NCI-H2227 treated with DMSO at 0.1 percent for 48 hours (cell line): ENCODE measurements at places on chromosomes 2 and 18.

GRCh38 chr2:25035537-25036220, 6.2 kb upstream of the EFR3B start:
- DNase-seq, result no peak

DNA sequence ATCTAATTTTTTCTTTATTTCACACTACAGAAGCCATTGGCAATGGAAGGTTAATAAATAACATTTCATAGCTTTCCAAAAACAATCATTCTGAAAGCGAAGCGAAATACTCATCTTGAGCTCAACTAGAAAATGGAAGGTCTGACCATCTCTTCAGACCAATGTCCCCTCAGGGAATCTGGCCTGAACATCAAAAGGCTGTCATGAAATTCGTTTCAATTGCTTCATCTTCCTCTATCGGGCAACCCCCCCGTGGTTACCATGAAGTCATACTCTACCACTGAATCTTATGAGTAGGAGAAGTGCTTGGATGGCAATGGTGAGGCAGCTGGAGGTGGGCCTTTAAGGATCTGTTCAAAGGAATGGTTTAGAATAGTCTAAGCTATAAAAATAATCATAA, 22.9 kb upstream of the CYTIP start:
- DNase-seq, result no peak

DNA sequence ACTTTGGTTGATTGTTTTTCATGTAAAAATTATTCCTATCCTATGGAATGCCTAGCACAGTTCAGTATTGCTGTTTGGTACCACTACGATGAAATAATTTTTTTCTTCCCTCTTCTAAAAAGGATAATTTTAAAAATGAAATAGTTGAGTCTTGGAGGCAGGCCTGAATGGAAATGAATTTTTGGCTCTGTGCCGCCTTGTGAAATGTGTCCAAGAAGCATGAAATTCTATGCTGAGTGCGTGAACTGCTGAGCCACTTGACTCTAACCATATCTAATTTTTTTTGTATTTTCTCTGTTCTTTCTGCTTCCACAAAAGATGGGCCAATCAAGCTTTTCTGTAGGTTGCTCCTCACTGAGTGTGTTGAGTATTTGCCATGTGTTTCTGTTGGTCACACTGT, 95.0 kb downstream of the PRPF40A start:
- DNase-seq, result no peak

GRCh38 chr18:67302043-67302442, 214.5 kb downstream of the DSEL start:
- DNase-seq, result no peak

- DNase-seq, result no peak
These were observed 230.7 kb downstream of the MYO3B start for GRCh38 chr2:170408461-170409163.

DNA sequence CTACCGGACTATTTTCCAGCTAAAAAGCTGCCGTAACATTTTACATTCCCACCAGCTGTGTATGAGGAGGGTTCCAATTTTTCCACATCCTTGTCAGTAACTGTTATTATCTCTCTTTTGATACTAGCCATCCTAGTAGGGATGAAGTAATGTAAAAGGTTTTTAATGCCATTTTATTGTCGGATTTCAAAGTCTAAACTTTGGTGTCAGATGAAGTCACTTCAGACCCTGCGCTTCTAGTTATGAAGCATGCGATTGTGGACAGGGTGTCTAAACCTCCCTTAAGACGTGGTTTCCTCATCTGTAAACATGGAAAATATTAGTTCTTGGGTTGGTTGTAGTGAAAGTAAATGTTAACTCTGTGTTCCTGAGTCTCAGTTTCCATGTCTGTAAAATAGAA, 4.7 kb downstream of the DGKD start:
- DNase-seq, result no peak

GRCh38 chr2:68907232-68907919, 36.2 kb upstream of the BMP10 start:
- no peak for DNase-seq

GRCh38 chr2:152942940-152943440, 224.6 kb downstream of the ARL6IP6 start:
- no peak for DNase-seq
